ENCODE measurements at places on chromosomes 3 and 15.
A peak's percentile ranks its signal among the peaks of the same experiment; 100 is the strongest.

GRCh38 chr3:172210355-172210754 is 171.0 kb downstream of the FNDC3B start:
- no peak overlapping the region for H3K4me3 ChIP-seq
- H3K27me3 ChIP-seq = no peaks in the 10 kb centered on the region
- peaks cover 9% of the 10 kb centered on the region for H3K4me1 ChIP-seq
- DNase-seq = no peak
- no peaks in the 10 kb centered on the region for H3K36me3 ChIP-seq
- no peak overlapping the region for H3K27ac ChIP-seq

- peaks cover 14% of the 10 kb centered on the region for H3K4me1 ChIP-seq
- H3K4me3 ChIP-seq = no peak overlapping the region
- H3K27me3 ChIP-seq = no peaks in the 10 kb centered on the region
- no peak for DNase-seq
- H3K27ac ChIP-seq = no peak overlapping the region
Measured at GRCh38 chr3:119324899-119325298, 30.7 kb downstream of the ARHGAP31 start.

GRCh38 chr3:3860235-3860634 is 61.0 kb downstream of the LRRN1 start:
- H3K36me3 ChIP-seq = peaks cover 1% of the 10 kb centered on the region
- no peak overlapping the region for H3K27ac ChIP-seq
- H3K4me1 ChIP-seq = no peaks in the 10 kb centered on the region
- H3K27me3 ChIP-seq = no peaks in the 10 kb centered on the region
- DNase-seq = no peak

- H3K4me1 ChIP-seq = no peaks in the 10 kb centered on the region
- H3K36me3 ChIP-seq = no peaks in the 10 kb centered on the region
- no peak for DNase-seq
- no peak overlapping the region for H3K27ac ChIP-seq
Measured at GRCh38 chr3:94146455-94146854, 83.6 kb downstream of the NSUN3 start.

DNA sequence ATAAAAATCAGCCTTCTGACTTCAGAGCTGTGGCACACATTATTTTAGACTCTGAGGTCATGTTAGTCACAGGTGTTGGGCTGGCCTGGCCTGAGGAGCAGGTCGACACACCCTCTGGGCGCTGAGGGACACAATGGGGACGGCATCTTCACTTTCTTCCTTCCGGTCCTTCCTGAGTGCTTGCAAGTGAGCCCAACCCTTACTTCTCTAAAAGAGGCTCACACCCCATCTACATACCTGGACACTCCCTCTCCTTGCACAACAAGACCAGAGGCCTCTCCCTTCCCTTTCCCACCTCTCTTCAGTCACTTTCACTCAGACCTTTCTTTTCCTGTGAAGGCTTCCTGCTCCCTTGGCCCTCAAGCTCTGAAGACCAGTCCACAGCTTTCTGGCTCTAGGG is 85.4 kb downstream of the XXYLT1 start:
- H3K4me1 ChIP-seq = peaks cover 42% of the 10 kb centered on the region
- no peaks in the 10 kb centered on the region for H3K27me3 ChIP-seq
- H3K27ac ChIP-seq = peak overlapping the region; percentile 33
- no peaks in the 10 kb centered on the region for H3K36me3 ChIP-seq

DNA sequence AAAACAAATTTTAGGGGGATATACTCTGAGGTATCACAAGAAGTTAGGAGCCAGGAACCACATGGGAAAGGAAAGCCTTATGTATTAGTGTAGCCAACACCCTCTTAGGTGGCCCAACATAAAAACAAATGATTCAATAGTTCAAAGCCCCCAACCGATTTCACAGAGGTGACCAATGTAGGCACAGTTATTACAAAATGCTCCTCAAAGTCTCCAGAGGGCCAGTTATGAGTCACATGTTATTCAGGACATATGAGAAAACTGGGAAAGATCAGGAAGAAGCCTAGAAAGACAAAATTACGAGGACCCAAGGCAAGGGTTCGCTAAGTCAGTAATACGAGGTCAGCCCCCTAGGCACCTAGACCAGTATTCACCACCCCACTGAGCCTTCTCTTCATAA is 29.9 kb upstream of the FBN1 start:
- H3K4me3 ChIP-seq = no peak overlapping the region
- no peak overlapping the region for H3K27ac ChIP-seq
- peaks cover 17% of the 10 kb centered on the region for H3K27me3 ChIP-seq
- H3K4me1 ChIP-seq = no peaks in the 10 kb centered on the region
- no peaks in the 10 kb centered on the region for H3K36me3 ChIP-seq

DNA sequence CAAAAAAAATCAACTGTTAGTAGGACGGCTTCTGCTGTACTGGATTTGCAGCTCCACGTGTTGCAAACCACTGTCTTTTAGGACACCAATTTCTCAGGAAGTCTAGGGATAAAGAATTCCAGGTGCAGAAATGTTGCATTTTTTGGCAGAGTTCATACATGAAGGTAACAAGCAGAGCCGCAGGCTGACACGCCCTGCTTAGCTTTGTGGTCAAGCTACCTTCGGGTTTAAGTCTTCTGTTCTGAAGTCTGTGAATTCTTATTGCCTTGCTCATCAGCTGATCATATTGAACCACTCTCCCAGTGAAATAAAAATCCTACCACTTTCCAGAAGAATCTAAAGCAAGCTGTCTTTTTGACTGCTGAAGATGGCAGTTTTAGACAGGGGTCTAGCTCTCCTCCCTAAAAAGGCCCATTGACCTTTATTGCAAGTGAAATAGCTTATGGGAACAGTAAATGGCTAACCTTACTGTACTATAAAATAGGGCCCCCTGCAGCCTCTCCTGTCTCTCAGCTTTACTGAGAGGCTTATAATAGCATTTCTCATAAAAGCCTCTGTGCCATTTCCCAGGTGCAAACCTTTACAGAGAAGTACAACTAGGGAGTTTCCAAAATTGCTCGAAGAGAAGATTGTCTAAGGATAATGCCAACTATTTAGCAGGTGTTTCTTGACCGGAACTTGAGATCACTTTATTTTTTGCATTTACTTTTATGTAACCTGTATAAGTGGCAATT is 262.2 kb upstream of the IL12A start:
- no peaks in the 10 kb centered on the region for H3K27me3 ChIP-seq
- no peaks in the 10 kb centered on the region for H3K4me1 ChIP-seq
- H3K36me3 ChIP-seq = no peaks in the 10 kb centered on the region
- no peak overlapping the region for H3K27ac ChIP-seq
- no peak overlapping the region for H3K4me3 ChIP-seq
- no peak for DNase-seq

DNA sequence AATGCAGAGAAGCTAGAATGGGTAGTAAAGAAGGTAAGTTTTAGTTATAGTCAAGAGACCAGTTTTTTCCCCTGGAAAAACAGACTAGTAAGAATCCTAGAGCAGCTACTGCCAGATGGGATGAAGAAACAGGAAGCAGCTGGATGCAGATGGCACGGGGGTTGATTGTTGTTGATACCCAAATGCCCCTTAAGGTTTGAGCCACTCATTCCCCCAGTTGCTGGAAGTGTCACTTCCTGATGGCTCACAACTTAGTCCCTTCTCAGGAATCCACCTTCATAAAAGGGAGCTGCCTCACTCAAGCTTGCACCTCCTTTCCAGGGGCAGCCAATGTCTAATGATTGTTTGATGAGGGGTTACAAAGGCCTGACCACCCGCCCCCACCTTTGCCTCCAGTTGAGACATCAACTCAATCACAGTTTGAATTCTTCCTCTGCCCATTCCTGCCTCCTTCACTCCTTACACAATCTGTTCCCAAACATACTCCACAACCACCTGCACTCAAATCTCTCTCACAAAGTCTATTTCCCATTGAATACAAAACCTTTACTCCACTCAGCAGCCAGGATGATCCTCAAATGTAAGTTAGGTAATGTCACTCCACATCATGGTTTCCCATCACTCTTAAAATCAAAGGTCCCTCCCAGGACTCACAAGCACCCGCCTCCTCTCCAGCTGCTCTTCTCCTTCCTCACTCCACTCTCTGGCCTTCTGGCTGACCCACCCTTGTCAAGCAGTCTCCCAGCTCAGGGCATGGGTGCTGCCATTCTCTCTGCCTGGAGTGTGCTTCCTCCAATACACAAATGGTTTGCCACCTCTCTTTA is 450.1 kb upstream of the THBS1 start:
- DNase-seq = no peak
- no peak overlapping the region for H3K4me3 ChIP-seq
- no peaks in the 10 kb centered on the region for H3K36me3 ChIP-seq
- H3K4me1 ChIP-seq = no peaks in the 10 kb centered on the region
- H3K27me3 ChIP-seq = no peaks in the 10 kb centered on the region

GRCh38 chr3:105747696-105748095 is 121.1 kb downstream of the CBLB start:
- H3K4me1 ChIP-seq = peaks cover 40% of the 10 kb centered on the region
- H3K36me3 ChIP-seq = peaks cover 26% of the 10 kb centered on the region
- no peak for DNase-seq
- H3K27ac ChIP-seq = peak overlapping the region; percentile 90
- no peaks in the 10 kb centered on the region for H3K27me3 ChIP-seq
- H3K4me3 ChIP-seq = no peak overlapping the region

DNA sequence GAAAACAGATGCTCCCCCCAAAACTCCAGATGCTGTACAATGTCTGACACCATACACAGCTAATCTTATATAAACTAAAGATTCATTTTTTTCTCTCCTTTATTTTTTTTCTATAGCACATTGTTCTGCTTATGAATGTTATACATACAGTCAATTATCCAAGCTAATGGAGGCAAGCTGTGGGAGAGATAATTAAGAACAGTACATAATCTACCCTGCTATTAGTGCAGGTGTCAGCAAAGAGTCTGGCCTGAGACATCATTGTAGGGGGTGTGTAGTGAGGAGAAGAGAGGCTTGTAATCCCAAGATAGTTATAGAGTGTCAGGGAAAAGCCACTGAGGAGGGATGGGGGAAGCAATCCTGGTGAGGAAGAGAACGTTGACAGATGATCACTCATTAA is 25.4 kb upstream of the CHMP2B start:
- no peak overlapping the region for H3K27ac ChIP-seq
- H3K36me3 ChIP-seq = no peaks in the 10 kb centered on the region
- DNase-seq = no peak
- no peaks in the 10 kb centered on the region for H3K4me1 ChIP-seq

DNA sequence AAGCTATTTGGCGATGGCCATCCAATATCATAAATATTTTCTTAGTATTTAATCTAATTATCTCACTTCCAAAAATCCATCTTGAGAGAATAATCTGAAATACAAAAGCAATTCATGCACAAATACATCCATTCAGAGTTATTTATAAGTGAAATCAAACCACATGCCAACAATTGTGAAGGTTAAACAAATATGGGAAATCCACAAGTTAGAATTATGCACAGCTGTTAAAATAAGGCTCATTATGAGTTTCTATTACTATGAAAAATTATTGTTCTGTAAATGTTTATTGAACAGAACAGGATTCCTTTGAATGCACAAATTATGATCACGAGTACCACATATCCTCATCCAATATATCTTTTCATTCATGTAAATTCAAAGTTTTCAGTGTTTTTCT is 267.7 kb downstream of the PLOD2 start:
- no peaks in the 10 kb centered on the region for H3K4me1 ChIP-seq
- H3K4me3 ChIP-seq = no peak overlapping the region
- DNase-seq = no peak
- no peak overlapping the region for H3K27ac ChIP-seq

GRCh38 chr3:45868213-45868612 is 18.1 kb upstream of the CCR9 start:
- DNase-seq = no peak
- H3K4me1 ChIP-seq = peaks cover 29% of the 10 kb centered on the region
- peaks cover 5% of the 10 kb centered on the region for H3K36me3 ChIP-seq
- H3K27me3 ChIP-seq = peaks cover 18% of the 10 kb centered on the region
- no peak overlapping the region for H3K27ac ChIP-seq

DNA sequence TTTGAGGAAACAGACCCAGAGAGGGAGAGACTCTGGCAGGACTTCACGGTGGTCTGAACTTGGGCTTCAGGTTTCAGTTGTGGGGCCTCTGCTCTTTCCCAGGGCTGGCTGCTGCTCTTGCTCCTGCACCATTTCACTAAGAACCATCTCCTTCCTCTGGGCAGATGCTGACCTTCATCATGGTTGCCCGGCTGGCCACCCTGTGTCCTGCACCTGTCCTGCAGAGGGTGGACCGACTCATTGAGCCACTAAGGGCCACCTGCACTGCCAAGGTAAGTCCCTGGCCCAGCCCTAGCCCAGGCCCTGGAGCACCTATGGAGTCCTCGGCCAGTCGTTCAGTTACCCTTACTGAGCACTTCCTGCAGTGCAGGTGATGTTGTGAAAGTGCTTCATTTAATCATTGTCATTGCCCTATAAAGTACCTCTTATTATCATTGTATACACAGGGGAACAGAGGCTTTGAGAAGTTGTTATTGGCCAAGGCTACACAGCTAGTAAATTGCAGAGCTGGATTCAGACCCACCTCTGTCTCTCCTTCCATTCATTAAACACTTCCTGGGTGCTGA is 10.0 kb downstream of the RPL32 start:
- peaks cover 36% of the 10 kb centered on the region for H3K36me3 ChIP-seq
- no peak overlapping the region for H3K27ac ChIP-seq
- no peaks in the 10 kb centered on the region for H3K4me1 ChIP-seq
- no peaks in the 10 kb centered on the region for H3K27me3 ChIP-seq

DNA sequence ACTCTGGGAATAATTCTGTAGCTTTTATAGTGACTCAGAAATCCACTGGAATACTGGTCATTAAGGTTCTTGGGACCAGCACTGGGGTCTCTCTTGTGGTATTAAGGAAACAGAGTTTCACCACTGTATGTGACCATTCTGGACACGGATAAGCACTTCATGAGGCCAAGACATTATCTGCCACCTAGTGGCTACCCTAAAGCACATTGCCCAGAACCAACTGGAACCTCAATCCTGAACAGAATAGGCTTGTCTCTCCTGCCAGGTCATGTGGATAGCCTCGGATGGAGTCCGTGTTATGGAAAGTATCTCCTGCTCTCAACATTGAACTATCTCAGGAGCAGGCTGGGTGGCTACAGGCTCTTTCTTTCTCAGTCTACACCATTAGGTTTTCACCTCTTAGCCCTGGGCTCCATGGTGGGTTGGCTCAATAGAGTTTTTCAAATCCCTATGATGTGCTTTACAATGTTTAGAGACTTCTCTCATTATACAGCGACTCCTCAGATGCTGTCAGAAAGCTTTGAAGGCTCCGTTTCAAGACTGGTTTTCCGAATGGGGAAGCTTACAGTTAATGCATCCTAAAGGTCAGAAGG is 167.6 kb upstream of the ST8SIA2 start:
- H3K36me3 ChIP-seq = no peaks in the 10 kb centered on the region
- H3K4me3 ChIP-seq = no peak overlapping the region
- DNase-seq = no peak

DNA sequence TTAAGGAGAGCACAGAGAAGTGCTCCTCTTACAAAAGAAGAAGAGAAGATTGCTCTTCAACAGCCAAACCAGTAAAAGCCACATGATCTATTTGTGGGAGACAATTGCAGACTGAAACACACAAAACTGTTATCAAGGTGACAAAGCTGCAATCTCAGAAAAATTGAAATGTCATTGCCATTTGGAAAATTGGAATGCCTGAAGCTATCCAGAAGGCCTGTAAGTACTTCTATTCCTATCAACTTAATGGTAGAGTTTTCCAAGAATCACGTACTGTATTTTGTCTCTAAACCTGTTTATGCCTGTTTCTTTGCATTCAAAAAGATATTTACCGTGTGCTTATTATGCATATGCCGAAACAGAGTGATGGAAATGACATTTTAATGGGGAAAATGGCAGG is 204.7 kb downstream of the GREM1 start:
- no peak overlapping the region for H3K27ac ChIP-seq
- H3K36me3 ChIP-seq = peaks cover 11% of the 10 kb centered on the region
- no peaks in the 10 kb centered on the region for H3K4me1 ChIP-seq
